Activated naive CD4-positive, alpha-beta T cell treated with anti-CD3 and anti-CD28 coated beads for 36 hours (primary cell): ENCODE measurements at places on chromosomes 12 and 14.

DNA sequence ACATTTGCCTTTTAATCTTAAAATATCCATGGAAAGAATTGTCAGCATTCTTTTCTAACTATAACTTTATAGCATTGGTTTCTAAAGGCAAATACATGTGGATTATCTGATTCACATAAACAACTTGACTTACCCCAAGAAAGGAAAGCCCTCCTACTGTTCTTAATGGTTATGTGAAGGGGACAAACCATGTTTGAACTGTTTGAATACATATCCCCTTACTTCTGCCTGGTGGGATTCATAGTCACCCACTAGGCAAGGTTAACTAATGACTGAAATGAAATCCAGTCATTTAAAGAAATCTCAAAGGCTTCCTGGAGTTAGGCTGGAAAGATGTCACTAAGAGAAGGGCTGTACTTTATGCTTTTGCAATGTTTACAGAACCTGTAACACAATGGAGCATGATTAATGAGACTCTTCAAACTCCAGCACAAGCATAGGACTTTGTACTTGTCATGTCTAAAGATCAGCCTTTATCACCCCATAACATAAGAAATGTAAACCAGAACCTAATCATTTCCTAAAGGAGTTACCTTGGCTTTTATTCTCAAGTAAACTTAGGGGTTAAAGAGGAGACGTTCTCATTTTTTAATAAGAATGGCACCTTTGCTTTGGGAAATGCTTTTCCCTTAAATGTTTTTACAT is 10.2 kb upstream of the FLRT2 start:
- no peak for DNase-seq

DNA sequence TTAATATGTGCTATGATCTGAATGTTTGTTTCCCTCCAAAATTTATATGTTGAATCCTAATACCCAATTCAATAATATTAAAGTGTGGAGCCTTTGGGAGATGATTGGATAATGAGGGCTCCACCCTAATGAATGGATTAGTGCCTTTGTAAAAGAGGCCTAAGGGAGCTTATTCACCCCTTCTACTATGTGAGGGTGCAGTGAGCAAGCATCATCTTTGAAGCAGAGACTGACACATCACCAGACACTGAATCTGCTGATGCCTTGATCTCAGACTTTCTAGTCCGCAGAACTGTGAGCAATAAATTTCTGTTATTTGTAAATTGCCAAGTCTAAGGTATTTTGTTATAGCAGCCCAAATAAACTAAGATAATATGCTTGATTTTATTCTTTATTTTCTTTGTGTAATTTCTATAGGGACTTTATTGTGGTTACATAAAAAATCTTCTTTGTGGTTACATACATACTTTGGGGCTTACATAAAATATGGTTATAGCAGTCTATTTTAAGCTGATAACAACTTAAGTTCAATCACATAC is 131.1 kb upstream of the SLC38A2 start:
- DNase-seq, result no peak

- no peak for DNase-seq
Observed at GRCh38 chr12:50185301-50185895, 18.2 kb upstream of the CERS5 start.

GRCh38 chr12:49055978-49056754 is 4.4 kb downstream of the KMT2D start:
- DNase-seq, result peak; percentile 71

DNA sequence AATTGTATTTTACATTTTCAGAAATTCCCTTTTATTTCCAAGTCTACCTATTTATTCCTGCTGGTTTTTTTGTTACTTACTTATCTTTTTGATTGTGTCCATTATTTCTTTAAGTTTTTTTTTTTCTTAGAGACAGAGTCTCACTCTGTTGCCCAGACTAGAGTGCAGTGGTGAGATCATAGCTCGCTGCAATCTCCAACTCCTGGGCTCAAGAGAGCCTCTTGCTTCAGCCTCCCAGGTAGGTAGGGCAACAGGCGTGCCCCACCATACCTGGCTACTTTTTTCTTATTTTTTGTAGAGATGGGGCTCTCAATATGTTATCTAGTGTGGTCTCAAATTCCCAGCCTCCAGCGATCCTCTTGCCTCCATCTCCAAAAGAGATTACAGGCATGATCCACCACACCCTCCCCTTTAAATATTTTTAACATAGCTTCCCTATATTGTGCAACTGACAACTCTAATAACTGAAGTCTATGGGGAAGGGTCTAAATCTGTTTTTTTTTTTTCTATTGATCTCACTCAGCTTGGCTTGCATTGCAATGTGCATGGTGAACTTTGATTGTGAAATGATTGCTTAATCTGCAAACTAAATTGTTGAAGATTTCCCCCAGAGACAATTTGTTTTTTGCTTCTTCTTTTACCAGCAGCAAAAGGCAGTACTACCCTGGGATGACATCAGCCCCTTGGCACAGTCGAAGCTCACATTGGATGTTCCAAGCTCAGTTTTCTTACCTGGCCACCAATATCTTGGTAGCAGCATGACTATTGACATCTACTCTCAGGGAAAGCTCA is 25.7 kb upstream of the COCH start:
- DNase-seq, result no peak

GRCh38 chr12:76962099-76962498 is 83.3 kb upstream of the CSRP2 start:
- DNase-seq, result no peak

DNA sequence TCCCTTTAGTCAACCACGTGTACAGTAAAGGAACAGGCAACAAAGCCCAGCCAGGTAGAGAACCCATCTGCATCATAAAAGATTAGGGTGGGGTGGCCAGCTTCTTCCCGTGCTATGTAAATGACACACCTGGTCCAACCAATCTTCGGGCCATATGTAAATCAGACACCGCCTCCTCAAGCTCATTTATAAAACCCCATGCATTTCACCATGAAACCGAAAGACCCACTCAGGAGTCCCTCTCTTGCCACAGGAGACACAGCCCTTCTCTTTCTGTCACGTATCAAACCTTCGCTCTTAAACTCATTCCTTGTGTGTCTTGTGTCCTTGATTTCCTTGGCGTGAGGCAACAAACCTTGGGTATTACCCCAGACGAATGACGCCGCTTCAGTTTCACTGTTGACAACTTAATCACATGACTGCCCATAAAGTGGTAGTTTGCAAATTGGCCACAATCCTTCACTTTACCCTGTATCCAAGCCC is 59.8 kb upstream of the TBPL2 start:
- DNase-seq, result no peak

DNA sequence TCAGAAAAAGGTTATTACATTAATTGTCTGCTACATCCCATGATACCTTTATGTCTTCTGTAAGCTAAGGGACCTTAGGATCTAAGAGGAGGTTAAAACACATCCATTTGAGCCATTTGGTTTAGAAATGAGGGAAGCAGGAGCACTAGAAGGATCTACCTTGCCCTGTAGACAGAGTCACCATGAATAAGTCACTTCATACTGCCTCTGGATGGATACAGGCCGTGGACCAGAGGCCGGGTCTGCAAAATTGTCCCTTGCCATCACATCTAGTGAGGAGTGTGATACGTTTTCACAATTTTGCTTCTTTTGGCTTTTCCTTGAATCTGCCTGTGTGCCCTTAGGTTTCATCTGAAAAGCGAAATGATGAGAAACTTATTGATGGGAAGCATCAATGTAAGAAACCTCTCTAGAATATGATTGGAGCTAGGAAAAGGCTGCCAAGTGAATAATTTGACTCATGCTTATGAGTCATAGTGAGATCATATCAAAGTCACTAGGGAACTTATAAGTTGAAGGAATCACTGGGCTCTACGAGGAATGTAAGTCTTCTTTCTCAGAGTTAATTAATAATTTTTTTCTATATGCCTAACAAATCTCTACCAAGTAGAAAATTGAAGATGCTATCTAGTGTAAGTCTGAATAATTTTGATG is 10.8 kb downstream of the GLRX5 start:
- no peak for DNase-seq
